ENCODE measurements at places on chromosomes 2 and 18.
A peak's percentile ranks its signal among the peaks of the same experiment; 100 is the strongest.

DNA sequence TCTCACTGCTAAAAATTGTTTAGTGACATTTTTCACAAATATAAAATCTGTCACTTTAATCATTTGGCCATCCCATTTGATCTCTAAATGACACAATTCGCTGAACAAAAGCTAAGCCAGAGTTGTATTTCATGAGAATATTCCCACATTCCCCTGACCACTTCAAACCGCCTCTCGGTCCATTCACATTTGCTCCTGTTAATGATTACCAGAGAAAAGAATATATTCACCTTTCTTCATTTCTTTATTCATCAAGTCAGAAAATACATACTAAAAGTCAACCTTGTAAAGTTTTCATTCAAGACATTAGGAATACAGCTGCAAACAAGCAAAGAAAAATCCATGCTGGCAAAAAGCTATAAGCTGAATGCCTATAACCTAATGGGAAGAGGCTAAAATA is 225.5 kb downstream of the DOK6 start:
- no peak for DNase-seq

DNA sequence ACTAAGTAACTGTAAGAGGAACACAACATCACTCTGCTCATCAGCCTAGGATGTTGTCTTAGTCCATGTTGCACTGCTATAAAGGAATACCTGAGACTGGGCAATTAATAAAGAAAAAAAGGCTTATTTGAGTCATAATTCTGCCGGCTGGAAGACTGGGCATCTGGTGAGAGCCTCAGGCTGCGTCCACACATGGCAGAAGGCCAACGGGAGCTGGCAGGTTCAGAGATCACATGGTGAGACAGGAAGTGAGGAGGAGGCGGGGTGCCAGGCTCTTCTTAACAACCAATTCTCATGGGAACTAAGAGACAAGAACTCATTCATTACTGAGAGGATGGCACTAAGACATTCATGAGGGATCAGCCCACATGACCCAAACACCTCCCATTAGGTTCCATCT is 46.8 kb downstream of the EPG5 start:
- DNase-seq: no peak

- DNase-seq: peak; percentile 18
Observed at GRCh38 chr2:48471048-48471474, 58.9 kb upstream of the STON1 start.

GRCh38 chr2:74527741-74528140 is 1.7 kb upstream of the DQX1 start:
- no peak for DNase-seq

GRCh38 chr2:8907764-8908288 is 70.4 kb upstream of the KIDINS220 start:
- DNase-seq: no peak

DNA sequence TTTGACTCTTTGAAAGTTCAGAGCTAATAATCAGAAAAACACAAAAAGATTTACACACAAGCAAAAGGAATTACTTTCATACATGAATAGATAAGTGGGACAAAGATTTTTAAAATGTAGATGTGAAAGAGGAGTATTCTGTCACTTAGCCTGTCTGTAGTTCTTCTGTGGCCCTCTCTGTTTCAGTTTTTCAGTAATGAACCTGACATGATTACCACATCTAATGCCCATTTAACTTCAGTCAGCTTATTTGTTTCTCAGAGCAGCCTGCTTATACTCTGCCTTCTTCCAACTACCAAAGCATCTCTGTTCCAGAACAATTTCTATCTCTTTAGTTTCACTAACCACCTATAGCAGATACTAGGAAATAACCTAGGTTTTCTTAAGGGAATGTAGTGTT is 34.4 kb upstream of the ACADL start:
- no peak for DNase-seq

- DNase-seq: no peak
Observed at GRCh38 chr2:107462181-107462580, 364.5 kb upstream of the RGPD4 start.

- no peak for DNase-seq
Observed at GRCh38 chr18:64380117-64380516, 231.2 kb upstream of the LINC00305 start.

DNA sequence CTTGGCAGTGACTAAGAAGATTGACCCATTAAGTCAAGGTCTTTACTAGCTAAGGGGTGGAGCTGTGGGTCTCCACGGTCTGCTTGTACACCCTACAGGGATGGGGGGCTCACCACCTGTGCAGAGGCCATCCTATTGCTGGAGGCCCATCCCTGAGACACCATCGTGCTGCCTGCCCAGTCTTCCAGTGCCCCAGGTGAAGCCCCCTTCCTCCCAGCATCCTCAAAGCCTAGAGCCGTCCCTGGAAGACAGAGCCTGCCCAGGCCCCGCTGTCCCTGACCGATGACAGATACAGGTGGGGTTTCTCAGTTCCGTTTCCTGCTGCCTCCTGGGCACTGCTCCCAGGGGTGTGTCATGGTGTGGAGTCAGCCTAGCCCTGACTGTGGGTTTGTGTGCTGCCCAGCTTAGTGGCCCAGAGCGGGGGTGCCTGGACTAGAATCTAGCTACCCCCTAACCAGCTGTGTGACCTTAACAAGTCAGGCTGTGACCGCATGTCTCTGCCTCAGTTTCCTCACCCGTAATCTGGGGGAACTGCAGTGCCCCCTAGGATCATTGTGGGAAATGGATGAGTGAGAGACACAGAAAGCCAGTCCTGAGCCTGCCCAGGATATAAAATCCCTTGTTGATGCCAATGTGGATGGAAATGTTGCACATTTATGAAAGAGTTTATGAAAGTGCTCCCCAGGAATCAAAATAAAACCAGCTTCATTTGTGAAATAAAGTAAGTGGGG is 2.0 kb downstream of the OTOS start:
- no peak for DNase-seq

GRCh38 chr2:37832590-37833197 is 92.4 kb upstream of the RMDN2 start:
- peak; percentile 82 for DNase-seq

DNA sequence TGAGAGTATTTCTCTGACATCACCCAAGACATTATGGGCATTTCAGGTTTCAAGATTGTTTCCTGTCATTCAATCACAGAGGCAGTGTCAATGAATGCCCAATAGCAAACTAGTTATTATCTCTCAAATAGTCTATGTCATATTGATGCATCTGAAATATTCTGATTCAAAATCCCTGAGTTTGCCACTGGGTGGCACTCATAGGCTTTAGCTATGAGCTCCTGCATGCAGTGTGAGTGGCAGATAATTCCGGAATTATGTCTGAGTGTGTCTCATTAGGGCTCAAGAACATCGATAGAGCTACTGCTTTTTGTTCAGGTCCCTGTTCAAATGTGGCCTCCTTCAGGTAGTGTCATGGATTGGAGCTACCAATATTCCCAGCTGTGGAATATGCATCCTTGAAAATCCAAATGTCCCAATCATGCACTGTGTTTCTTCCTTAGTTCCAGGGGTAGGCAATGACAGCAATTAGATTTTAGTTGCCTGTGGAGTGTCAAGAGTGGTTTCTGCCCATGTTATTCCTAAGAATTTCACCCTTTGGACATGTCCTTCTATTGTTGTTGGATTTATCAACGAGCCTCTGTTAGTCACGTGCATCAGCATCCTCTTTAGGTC is 7.8 kb upstream of the OR6B3 start:
- peak; percentile 48 for DNase-seq

DNA sequence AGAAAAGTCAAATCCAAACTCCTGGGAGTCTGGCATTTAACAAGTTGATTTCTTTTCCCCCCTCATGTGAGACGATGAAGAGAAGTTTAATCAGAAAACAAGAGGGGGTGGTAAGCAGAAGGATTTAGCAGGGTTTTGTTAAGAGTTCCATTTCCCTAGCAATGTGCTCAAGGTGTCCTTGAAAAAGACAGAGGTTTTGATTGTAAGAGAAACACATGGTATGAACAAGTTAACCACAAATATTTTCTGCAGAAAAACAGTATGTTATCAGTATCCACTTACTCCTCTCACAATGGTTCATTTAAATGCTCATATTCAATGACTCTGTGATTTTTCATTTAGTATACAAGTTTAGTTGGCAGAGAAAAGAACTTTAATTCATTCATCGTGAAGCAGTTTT is 26.8 kb downstream of the LAMA1 start:
- no peak for DNase-seq

DNA sequence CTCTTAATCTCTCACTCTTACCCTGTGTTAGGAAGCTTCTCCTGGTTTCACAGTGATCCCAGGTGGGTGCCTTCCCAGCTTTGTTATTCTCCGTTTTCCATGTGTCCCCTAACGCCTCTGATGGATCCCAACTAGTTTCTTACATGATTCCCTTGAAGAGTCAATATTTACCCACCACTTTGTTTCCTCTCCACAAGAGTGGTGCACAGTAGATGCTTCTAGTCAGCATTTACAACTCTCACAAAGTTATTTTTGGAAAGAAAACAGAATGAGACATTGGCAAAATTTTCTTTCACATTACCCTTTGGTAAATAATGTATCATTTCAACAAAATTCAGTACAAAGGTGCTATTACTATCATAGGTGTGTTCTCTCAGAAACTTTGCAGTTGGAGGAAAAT is 1611.1 kb upstream of the ZEB2 start:
- DNase-seq: no peak

GRCh38 chr18:26457611-26458353 is 90.6 kb downstream of the KCTD1 start:
- no peak for DNase-seq

DNA sequence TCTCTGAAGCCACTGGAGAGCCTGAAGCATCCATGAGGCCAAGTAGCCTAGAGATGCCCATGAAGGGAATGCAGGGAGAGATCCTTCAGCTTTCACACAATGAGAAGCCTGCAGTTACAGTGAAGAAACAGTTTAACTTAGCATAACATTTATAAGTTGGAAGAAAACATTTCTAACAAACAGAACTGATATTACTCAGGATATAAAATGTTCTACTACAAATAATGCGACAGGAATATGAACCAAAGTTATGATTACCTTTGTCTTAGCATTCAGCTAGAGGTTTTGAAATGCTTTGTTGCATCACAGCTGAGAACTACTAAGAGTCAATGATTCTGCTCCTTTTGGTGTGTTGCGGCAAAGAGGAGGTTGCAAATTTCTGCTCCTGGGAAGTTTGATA is 6.9 kb upstream of the KYNU start:
- DNase-seq: no peak

DNA sequence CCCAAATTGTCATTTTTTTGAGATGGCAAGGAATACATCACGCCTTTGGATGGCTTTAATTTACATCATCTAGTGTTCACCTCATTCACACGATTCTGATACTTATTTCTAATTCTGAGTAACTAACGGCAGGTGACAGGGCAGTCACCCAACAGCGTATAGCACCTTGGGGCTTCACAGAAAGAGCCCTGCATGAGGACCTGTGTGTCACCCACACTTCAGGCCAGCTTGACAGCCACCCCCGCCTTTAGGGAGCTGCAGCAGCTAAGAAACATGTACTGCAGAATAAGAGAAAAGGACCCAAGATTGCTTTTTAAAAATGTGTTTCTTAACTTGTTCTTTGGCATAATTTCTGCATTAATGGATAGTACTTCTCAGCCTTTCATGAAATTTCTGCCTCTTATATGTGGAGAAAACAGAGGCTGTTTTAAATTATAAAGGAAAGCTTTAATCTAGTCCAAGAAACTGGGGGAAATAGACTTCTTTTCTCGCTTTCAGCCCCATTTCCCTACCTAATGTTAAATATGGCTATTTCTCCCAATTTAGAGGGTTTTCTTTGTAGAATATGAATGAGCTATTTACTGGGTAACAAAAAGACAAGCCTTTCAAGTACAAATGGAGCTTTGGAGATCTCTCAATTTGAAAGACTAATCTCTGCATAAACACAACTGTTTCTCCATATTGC is 245.1 kb downstream of the LDLRAD4 start:
- DNase-seq: no peak

DNA sequence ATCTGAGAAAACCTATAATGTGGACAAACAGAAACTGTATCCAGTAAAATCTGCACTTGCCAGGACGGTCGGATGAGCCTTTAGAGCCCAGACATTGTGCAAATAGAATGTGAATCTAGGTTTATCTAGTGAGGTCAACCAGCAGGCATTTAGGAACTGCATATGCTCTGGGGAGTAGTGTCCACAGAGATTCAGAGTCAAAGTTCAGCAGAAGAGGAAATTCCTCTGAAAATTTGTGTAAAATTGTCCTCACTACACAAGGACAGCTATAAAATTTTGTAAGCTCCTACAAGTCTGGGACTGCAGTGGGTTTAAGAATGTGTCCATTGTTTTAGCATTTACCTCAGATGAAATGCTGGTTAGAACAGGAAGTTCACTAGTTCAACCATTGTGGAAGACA is 9.8 kb upstream of the NDUFV2 start:
- no peak for DNase-seq

DNA sequence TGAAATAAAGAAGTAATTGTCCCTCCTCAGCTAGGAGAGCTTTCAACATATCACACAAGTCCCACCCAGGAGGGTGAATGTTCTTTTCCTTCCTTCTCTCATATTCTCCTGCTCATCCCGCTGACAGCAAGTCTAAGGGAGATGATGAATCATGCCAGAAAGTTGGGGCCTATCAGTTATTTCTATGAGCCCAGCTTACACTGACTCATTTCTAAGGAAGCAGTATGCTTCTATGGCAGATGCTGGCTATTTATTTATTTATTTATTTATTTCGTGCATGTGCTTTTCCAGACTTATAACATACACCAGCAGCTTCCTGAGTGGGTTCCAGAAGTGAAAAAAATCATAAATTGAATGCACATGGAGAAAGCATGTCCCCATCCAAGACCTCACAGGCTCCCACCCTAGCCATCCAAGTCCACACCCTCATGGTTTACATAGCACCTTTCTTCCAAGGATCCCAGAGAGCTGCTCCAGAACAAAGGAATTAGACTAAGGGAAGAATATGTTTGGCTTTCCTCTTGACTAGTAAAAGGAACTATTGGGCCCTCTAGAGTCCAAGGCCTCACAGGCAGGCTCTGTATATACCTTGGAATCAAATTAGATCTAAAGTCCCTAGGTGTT is 1074.2 kb upstream of the ZEB2 start:
- no peak for DNase-seq

- DNase-seq: no peak
Observed at GRCh38 chr2:201797175-201797840, 9.0 kb upstream of the CDK15 start.

DNA sequence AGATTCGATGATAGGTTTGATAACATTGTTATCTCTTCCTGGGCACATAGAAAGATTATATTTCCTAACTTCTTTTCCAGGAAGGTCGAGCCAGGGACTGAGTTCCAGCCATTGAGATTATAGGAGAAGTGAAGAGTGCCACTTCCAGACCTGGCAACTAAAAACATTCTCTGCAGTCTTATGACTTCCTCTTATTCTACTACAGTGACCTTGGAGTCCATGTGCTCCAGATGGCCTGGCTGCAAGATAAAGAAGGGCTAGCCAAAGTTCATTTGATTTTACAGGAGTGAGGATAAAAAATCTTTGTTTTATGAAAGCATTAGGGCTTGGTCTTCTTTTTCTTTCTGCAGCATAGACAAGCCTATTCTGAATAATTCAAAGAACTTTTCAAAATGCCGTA is 363.0 kb downstream of the FSIP2 start:
- DNase-seq: no peak

DNA sequence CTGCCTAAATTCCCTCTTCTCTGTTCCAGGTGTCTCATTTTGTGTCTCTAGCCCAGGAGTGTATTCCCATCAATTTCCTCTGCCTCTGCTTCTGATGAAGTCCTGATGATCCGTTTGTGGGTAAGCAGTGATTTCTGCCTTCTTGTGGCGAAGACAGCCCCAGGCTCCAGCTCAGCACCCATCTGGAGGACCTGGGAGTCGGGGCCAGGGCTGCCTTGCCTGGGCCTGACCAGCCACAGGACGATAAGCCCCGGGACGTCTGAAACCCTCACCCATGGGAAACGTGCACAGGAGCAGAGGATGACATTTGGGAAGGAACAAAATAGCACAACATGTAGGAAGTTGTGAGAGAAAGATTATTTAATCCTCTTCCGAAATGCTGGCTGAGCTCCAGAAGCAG is 206.9 kb downstream of the FBXO15 start:
- no peak for DNase-seq

All from neural crest cell (in vitro differentiated cells).